ENCODE measurements at places on chromosomes 3 and 15.

DNA sequence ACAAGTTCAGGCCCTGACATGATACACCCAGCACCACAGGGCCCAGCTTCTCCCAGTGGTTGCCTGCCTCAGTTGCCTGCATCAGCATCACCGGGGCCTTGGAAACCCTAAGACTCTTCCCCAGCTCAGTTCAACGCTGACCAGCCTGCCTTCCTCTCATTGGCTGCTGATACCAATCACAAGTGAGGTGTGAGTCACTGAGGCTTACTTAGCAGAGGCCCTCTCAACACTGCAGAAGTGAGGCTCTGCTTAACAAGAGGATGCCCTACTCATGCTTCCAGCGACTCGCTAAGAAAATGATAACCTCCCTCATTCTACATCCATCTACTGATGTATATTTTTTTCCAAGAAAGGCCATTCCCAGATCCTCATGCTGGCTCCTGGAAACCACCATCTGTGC, 151.9 kb downstream of the ADAMTS17 start:
- no peak for DNase-seq

- DNase-seq = no peak
Observed at GRCh38 chr3:114376516-114377185, 82.8 kb downstream of the TIGIT start.

GRCh38 chr15:29127506-29128430, 141.9 kb downstream of the NSMCE3 start:
- no peak for DNase-seq

- no peak for DNase-seq
Observed at GRCh38 chr3:86766331-86766730, 224.6 kb downstream of the VGLL3 start.

GRCh38 chr3:70530626-70531025, 218.2 kb upstream of the MDFIC2 start:
- no peak for DNase-seq

GRCh38 chr3:194251891-194252560, 99.1 kb downstream of the CPN2 start:
- no peak for DNase-seq

DNA sequence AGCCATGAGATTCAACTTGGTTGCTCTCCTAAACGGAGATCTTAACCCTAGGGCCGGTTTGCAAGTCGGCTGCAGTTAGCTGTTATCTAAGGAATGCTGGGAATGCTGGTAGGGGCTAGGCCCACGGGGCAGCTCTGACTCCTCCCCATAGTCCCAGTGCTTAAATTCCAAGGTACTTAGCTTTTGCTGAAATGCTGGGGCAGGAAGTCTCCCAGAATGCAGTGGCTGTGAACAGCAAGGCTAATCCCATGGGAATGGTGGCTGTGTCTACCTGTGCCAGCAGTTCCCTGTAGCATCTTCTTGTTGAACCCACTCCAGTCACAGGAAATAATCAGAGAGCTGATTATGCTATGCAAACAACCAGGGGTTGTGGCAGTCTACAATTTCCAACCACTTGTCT, 102.5 kb upstream of the TJP1 start:
- no peak for DNase-seq

DNA sequence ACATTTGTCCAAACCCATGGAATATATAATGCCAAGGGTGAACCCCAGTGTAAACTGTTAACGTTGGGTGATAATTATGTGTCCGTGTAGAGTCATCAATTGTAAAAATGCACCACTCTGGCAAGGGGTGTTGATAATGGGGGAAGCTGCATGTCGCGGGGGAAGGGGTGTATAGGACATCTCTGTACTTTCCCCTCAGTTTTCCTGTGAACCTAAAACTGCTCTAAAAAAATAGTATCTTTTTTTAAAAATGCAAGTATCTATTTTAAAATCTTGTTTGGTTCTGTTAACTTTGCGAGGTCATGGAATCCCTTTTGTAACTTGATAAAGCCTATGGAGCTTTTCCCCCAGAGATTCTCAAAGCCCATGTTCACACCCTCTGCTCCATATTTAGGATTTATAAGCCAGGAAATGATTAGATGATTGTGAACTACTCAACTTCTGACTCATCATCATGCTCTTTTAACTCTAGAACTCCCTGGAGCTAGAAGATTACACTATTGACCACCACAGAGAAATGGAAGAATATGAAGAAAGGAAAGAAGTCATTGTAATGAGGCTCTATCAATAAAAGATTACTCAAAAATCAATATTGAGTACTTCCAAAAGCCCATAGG, 56.1 kb upstream of the C3orf49 start:
- no peak for DNase-seq

DNA sequence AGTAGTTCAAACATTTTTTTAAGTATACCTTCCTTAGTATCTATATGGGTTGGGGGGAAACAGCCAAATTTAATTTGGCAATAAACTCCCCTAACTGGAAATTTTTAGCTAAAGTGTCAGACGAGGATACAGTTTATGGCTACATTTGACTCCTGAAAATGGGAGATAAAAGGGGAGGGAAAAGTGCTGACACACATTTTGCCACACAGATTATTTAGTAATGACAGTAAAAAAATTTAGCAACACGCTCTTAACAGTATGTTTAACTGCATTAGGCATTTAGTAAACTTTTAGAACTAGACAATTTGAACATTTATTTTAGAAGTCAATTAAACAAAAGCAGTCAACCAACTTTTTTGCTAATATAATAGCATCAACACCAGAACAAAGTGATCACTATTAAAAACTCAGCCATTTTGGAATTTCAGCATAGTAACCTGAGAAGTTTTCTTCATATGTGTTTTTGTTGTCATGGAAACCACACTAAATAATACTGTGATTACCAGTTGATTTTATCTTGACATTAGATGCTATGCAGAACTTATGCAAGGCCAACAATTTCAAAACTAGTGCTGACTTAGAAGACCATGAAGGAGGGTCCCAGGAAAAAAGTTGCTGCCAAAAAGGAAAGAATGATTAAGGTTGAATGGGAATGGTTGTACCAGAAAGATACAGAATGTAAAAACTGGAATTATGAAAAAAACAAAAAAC, 47.0 kb upstream of the TFG start:
- DNase-seq = no peak

GRCh38 chr3:187628169-187628568, 42.0 kb downstream of the SST start:
- no peak for DNase-seq

- no peak for DNase-seq
Observed at GRCh38 chr3:50562861-50563260, 4.7 kb downstream of the C3orf18 start.

- DNase-seq = no peak
Observed at GRCh38 chr3:169475576-169475975, 187.9 kb downstream of the MECOM start.

DNA sequence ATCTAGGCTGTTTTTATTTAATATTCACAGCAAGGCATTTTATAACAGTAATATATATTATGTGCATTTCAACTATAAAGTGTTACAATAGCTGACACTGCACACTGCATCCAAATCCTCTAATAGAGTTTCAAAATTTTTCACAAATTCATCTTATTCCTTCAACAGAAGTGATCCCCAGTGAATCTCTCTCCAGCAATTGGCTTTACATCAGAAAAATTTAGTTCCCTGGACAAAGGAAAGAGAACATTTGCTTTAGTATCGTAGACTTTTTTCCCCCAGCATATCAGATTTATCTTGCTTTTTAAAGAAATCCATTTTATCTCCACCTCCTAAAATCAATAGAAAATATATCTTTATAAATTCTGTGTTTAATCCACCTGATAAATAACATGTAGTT, 868.6 kb downstream of the TBL1XR1 start:
- DNase-seq = no peak

- DNase-seq = no peak
Observed at GRCh38 chr3:110731148-110731547, 340.5 kb upstream of the NECTIN3 start.

DNA sequence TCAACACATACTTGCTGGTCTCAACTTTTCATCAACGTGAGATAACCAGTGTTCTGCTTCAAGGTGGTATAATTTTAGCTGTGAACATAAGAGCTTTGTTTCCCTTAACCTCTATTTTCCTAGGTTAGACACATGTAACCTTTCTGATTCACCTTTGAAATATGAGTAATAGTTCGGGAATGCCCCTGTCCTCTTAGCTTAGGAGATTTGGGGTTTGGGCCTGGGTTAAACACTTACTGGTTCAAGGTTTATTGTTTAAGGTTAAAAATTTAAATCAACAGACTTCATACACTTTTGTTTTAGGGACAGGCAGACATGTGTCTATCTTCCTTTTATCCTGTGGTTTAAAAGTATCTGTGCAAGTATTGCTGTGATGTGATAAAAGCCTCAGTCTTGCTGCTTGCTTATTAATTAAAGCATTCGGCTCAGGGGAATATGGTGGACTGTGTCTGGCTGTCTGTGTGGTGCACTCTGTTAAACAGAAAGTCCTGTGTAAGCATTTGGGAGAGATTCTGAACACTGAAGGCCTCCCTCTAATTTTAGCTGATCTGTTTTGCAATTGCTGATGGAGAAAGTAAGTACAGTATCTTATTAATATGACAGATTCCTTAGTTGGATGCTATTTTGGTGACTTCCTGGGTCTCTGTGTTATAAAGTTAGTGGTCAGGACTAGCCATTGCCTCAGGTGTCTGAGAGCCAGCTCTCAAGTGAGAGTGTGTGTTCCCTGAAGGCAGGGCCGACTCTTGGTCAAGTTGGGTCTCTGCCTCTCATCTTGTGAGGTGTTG, 81.8 kb downstream of the USP13 start:
- no peak for DNase-seq

- no peak for DNase-seq
Observed at GRCh38 chr3:2783261-2783660, 326.9 kb downstream of the IL5RA start.

GRCh38 chr3:77795013-77795412, 755.1 kb downstream of the ROBO2 start:
- DNase-seq = no peak

DNA sequence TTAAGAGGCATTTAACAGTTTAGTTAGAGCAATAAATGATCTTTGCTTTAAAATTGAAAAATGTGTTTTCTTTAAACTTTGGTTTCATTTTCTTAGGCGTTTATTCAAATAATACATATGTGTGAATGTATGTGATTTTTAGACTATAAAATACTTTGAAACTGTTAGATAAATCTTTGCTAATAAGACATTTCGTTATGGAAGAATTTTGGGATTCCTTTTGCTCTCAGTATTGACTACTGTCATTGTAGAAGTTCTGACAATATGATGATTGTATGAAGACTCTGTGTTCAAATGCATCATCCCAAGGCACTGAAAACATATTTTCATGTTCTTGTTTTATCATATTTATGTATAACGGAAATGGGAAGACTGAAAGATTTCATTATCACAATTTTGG, 43.8 kb upstream of the GOLGA8A start:
- DNase-seq = no peak

GRCh38 chr15:69504352-69505040, 51.9 kb downstream of the RPLP1 start:
- DNase-seq = no peak

DNA sequence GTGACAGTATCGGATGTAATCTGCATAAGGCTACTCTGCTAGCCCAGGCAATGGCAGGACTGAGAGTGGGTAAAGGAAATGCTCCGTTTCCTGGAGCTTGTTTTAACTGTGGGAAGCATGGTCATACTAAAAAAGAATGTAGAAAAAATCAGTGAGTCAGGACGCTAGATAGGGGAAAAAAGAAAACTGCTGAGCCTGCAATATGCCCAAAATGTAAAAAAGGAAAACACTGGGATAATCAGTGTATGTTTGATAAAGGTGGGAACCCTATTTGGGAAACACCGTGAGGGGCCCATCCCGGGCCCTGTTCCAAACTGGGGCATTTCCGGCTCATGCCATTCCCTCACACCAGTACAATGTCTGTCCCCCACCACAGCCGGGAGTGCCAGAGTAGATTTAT, 775.8 kb downstream of the ZPLD1 start:
- DNase-seq = no peak

- DNase-seq = no peak
Observed at GRCh38 chr3:81549388-81549787, 212.1 kb downstream of the GBE1 start.

DNA sequence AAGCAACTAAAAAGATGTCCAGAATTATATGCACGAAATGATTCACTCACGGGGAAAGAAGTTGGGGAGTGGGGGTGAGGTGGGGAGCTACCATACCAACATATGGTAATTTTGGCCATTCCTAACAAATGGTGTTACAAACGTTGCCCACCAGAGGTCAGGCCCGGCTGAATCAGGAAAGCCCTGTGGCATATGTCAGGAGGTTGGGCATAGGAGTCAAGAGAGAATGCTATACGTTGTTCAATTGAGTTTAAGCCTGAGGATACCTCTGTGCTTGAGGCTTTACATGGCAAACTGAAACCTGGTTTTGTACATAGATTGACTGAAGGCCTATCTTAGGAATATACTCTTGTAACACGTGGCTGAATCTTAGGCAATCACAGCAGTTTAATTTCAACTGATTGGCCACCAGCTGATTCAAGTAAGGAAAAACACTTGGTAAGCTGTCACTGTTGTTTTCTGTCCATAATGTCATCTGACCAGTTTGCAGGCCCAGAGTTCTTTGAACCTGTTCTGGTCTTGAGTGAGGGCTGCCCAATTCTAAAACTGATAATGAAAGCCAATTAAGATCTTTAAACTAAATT, 23.4 kb upstream of the SLC2A2 start:
- peak; percentile 48 for DNase-seq

GRCh38 chr3:80234706-80235105, 466.9 kb upstream of the ROBO1 start:
- no peak for DNase-seq

DNA sequence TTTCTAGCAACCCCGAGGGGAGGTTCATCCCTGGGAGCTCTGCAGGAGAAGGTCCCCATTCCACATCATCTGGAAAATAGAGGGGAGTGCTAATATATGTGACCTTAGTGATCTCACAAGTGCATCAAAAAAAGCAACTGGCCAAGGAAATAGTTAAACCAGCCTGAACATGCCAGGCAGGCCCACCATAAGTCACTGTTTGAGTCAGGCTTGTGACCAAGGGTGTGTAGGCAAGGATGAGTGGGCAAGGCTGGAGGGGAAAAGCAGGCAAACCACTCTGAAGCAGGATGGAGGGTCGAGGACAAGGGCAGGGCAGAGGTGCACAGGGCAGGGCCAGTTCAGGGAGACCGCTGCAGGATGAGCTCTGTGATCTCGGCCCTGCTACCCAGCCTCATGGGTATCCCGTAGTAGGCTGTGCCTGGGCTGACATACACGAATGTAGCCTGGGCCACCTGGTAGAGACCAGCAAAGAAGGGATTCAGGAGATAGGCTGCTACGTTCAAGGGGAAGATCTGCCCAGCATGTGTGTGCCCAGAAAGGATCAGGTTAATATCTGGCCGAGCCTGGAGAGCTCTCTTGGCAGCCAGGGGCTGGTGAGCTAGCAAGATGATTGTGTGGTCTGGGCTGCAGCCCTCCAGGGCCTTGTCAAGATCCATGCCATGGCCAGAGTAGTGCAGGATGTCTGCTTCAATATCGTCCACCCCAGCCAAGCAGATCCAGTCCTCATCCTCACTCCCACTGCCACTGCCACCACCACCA, 4.3 kb downstream of the GLB1 start:
- no peak for DNase-seq

DNA sequence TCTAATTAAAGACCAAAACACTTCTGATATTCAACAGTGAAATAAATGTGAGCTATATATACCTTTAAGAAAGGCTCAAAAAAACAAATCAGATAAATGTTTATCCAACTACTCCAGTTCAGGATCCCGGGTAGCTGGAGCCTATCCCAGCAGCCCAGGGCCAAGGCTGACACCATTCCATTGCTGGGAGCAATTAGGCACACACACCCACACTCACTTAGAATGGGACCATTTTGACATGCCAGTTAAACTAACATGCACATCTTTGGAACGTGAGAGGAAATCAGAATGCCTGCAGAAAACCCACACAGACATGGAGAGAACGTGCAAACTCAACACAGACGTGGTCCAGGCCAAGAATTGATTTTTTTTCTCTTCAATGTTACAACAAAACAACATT, 30.0 kb upstream of the PLSCR4 start:
- DNase-seq = no peak

Data from ureter (tissue), 1 donor.